ENCODE measurements at places on chromosomes 6 and 20.

DNA sequence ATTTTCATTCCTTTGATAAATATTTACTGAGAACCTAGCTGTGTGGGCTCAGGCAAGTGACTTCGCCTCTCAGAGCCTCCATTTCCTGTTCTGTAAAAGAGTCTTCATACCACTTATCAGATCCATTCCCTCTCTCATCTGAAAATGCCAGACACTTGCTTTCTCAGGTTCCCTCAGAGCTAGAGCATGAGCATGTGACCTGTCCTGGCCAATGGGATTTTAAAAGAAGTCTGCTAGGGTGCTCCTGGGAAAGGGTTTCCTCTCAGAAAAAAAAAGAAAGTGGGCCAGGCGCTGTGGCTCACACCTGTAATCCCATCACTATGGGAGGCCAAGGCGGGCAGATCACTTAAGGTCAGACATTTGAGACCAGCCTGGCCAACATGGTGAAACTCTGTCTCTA is 5.3 kb downstream of the KCNB1 start:
- DNase-seq, result no peak

- DNase-seq, result peak; percentile 61
Measured at GRCh38 chr20:8523684-8524083, 391.6 kb downstream of the PLCB1 start.

GRCh38 chr20:47338131-47338628 is 18.3 kb downstream of the ZMYND8 start:
- no peak for DNase-seq

GRCh38 chr6:166815629-166816028 is 140.7 kb downstream of the RNASET2 start:
- no peak for DNase-seq

DNA sequence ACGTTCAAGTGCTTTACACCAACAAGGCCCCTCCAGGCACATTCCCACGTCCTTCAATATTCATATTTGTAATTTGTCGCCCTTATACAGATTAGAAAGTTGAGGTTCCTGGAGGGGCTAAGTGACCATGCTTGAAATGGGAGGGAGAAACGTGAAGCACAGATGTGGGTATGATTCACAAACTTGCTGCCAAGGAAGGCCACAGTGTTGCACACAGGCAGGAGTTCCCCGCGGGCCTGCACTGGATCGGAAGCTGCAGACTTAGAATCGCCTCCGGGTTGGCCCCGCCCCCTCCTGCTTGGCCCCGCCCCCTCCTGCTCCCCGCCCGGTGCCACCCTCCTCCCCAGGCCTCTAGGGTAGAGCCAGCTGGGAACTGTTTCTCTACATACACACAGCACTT is 58.2 kb upstream of the QKI start:
- peak; percentile 96 for DNase-seq

GRCh38 chr20:24827603-24828295 is 121.3 kb upstream of the CST7 start:
- DNase-seq, result no peak

All from suppressor macrophage (primary cell).